ENCODE measurements at places on chromosomes 4 and X.

GRCh38 chrX:64097891-64098290 is 107.6 kb downstream of the AMER1 start:
- no peak for DNase-seq

DNA sequence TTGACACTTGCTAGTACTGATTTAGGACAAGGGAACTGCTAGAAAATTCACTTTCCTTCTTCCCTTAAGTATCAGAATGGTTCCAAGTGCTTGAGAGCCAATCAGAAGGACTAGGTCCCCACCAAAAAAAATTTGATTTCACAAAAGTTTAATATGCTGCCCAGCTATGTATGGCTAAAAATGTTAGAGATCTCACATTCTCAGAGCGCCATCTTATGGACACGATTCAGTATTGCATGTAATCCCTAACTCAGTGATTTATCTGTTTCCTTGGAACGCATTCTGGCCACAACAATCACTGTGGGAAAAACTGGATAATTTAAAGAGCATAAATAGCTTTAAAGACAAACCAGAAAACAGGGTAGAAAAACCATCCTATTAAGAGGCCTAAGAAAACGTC is 255.1 kb upstream of the GPC4 start:
- no peak for DNase-seq

DNA sequence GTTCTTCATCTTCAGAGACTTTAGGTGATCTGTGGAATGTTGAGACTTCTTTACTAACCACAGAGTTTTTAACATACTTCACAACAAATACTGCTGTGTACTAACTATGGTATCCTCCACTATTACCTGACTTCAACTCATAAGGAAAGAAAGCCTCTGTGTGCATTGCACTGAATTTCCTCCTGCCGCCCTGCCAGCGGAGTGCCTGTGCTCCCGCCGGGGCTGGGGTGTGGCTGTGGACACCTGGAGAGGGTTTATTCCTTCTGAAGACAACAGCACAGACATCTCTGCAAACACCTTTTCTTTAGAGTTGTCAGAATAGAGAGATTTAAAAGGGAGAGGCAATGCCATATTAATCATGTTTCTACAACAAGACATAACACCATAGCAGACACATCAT is 63.3 kb downstream of the FAT1 start:
- DNase-seq, result no peak

DNA sequence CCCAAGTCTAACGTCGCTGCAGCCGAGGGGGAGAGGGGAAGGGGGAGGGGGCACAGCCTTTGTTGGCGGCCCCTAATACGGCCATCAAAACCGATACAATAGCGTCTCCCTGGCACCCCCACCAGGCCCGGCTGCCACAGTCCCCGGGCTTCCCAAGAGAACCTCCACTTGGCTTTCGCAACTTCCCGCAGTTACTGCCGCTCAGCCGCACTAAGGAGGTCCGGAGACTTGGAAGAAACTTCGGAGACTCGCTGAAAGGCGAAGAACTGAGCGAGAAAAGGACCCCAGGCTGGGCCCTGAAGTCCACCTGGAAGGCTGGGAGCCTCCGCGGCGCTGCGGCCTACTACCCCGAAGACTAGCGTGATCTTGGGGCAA is 2.8 kb downstream of the NKX6-1 start:
- DNase-seq, result peak; percentile 46

GRCh38 chrX:17266136-17266535 is 108.9 kb upstream of the NHS start:
- DNase-seq, result peak; percentile 28

DNA sequence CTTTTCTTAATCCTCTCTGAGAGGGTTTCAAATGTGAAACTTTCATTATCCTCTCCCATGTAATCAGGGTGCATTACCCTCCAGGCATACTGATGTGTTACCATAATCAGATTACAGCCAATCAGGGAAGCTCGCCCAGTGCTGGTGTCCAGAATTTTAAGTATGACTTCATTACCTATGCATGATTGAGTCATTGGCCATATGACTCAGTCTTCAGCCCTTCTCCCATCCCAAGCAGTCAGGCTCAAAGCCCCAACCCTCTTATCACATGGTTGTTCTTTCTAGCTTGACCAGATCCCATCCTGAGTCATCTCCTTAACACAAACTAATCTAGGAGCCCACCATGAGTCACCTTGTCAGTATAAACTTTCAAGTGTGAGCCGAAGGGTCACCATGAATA is 1668.1 kb upstream of the AGA start:
- DNase-seq, result no peak
